ENCODE measurements at places on chromosomes 4 and X.

DNA sequence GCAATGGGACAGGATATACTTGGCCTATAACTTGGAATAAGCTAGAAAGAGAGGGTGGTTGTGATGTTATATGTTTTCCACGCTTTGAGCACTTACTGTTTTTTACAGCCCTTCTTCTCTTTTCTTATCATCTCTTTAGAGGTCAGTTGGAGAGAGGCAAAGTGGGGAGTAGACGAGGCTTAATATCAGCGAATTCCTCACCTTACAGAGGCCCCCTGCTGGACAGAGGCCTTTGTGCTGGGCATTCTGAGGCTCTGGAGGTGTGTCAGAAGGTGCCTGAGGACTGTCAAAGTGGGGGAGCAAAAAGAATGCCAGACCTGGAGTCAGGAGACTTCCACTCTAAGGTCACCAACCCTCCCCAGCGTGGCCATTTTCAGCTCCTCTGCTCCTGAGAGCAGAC, 42.5 kb downstream of the MAMLD1 start:
- DNase-seq: no peak

GRCh38 chr4:39085891-39086290, 23.9 kb downstream of the KLHL5 start:
- DNase-seq: no peak

DNA sequence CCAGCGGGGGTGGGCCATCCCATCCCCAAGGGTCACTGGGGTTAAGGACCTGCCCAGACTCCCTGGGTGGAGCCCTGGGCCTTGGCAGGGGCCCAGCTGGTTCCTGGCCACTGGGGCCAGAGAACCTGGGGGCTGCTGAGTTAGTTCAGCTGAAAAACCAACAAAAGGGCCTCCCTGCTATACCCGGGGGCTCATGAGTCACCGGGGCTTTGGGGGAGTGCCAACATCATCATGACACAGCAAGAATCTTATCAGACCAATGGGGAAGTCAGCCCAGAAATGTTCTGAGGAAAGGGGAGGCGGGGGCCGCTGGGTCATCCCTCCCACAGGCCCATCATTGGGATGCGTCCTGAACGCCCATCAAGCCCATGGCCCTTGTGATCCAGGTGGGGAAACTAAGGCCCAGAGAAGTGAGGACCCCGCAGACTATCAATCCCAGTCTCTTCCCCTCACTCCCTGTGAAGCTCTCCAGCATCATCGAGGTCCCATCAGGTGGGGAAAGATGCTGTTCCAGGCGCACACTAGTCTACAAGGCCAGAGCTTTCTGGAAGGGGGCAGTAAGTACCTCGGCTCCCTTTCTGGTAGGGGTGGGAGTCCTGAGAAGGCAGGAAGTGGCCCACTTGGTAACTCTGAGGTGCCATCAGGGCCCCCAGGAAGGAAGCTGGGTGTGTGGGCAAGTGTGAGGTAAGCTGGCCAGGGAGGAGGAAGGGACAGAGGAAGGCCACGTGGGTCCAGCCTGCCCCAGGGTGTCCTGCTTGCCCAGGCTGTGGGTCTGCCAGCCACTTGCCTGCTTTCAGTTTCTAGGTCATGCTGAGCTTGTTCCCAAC, 4.5 kb downstream of the G6PD start:
- no peak for DNase-seq

GRCh38 chr4:109682875-109683274, 20.4 kb downstream of the CASP6 start:
- no peak for DNase-seq

DNA sequence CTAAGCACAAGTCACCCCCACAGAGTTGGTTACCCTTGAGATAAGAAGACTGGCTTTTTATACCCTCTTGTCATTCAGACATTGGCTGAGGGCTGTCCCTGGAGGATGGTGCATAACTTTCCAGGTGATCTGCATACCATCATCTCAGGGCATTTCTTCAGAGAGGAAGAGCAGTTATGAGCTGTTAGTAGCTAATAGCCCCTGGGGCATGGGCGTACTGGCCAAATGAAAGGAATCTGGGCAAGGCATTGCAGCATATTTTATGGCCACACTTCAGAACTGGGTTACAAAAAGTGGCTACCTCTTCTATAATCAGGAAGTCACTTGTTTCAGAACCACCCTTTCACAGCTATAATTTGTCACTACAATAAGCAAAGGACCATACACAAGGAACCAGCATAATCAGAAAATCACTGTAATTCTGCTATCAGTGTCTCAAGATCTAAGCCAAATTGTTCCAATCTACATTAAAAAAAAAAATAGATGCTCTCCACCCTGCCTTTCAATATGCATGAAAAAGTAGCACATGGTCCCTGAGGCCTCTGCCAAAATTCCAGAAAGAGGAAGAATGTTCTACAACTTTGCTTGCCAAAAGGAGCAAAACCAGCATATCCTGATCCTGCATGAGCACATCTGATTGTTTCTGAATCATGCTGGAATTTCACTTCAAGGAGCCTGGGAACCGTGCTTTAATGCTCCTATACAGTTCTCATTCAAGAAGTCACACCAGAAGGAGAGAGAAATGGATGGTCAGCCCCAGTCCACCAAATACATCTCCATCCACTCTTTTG, 92.0 kb downstream of the TMEM144 start:
- DNase-seq: no peak

DNA sequence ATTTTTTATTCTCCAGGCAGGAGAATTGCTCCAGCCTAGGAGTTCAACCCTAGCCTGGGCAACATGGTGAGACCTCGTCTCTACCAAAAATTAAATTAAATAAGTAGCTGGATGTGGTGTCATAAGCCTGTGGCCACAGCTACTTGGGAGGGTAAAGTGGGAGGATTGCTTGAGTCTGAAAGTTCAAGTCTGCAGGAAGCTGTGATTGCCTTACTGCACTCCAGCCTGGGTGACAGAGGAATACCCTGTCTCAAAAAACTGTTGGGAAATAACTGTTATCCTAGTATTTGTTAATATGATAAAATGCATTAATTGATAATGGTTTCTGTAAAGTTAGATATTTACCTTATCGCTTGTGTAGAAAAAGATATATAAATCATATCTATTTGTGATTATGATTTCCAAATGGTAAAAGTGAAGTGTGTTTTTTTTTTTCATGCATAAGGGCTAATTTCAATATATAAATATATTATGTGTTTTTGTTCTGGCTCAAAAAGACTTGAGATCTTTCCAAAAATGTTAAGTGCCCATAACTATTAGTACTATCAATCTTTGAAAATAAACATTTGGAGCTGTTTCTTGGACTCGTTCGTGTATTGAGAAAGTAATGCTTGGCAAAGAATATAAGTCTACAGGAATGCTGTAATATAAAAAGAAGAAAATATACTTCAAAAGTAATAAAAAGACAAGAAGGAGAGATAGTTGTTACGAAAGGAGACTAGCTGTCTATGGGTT, 396.6 kb downstream of the ADGRL3 start:
- no peak for DNase-seq

GRCh38 chr4:76373919-76374552, 46.9 kb downstream of the CCDC158 start:
- DNase-seq: no peak

DNA sequence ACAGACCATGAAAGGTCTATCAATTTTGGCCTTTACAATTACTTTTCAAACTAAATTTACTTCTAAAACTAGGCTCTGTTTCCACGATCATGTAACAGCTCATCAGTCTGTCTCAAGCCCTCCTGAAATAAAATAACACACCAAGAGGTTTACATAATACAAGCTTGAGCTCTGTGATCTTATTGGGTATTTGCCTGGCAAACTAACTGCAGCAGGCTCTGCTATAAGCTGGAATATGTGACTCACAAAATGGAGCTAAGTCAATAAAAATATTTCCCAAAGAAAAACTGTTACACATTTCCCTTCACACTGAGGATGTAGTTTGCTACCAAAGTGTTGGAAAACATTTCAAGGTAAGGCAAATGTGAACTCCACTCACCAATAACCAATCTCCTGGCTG, 94.7 kb upstream of the GPM6B start:
- no peak for DNase-seq

- no peak for DNase-seq
Observed at GRCh38 chr4:57146444-57146843, 36.3 kb upstream of the IGFBP7 start.

GRCh38 chr4:23775694-23776093, 114.2 kb downstream of the PPARGC1A start:
- DNase-seq: no peak

GRCh38 chr4:94758700-94759399, 1.1 kb downstream of the BMPR1B start:
- no peak for DNase-seq

DNA sequence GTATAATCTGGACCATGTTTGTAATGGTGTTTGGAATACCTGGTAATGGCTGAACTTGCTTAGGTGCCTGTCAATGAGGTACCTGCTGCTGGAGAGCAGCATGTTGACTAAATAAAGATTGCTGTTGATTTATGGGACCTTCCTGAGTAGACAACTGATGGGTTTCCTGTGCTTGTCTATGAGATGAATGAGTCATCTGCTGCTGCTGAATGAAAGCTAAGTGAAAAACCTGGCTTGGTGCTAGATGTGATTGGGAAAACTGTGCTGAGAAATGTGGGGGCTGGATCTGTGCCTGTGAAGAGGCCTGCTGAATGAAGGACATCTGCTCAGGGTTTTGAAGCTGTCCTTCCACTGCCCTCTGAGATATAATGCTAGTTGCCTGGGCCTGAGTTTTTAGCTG, 69.6 kb downstream of the WNK3 start:
- no peak for DNase-seq

DNA sequence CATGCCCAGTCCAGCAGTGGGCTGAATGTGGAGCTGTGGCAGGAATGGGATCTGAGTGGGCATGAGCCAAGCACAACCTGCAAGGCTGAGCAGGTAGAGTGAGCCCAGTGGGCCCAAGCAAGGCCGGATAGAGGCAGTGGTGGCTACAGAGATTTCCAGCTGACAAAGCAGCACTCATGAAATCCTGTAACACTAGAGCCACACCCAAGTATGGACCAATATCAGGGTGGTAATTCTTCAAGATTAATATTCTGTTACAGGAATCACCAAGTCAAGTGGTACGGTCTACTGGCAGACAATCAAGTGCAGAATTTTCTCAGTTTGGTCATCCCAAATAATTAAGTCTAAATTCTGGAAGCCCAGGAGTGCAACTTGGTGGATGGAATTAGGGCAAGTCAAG, 132.4 kb upstream of the ENPEP start:
- no peak for DNase-seq

GRCh38 chrX:104427693-104428092, 138.3 kb upstream of the IL1RAPL2 start:
- DNase-seq: no peak

DNA sequence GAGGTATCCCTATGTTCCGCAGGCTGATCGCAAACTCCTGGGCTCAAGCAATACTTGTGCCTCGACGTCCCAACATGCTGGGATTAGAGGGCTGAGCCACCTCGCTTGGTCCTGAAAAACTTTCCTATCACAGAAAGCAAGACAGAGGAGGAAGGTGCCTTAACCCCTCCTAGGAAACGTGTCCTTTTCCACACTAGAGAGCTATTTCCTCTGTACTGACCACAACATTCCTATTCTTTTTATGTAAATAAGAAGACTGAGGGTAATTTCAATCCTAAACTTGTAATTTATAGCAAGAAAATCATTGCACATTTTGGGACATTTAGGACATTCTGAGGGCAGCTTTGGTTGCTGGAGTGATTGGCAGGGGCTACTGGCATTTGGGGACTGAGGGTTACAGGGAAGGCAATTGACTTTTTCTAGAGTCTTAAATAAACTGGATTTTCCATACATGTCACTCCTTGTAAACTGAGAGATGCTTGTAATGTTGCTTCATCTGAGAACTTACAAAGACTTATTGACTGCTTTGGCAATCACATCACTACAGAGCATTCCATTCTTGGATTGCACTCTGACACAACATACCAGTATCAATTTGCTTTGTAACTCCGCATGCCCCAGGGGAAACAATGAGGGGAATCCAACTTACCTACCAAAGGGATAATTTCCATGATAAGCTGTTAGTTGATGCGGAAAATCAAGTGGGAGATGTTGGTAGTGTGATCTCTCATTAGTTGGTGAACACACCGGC, 15.6 kb downstream of the XAGE3 start:
- DNase-seq: no peak

GRCh38 chr4:73984736-73985527, 3.1 kb downstream of the PPBP start:
- DNase-seq: no peak

DNA sequence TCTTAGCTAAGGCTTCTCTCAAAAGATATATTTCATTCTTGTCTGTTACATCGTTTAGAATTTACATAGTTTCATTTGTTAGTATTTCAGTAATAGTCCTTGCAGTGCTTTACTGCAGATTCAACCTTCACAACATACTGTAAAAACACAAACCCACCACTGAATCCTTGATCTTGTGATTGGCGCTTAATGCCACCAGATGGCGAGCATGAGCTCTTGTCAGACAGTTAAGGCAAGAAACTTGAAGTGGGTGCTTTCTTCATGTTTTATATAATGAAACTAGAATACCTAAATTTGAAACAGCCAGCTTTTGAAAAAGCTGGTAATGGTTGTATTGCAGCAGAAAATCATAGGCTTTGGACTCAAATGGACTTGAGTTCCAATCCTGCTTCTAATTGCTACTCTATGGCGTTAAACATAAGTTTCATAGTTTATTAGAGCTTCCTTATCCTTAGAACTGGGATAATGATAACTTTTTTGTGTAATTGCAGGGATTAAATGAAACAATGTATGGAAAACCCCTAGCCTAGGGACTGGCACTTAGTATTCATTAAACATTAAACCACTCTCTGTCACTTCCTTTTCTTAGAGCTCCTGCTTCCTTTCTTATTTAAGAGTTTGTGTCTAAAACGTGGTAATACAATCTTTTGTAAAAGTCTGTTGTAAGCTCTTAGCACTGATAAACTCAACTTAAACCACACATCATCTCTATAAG, 95.1 kb downstream of the USP9X start:
- peak; percentile 11 for DNase-seq

GRCh38 chr4:27764526-27764837, 903.8 kb downstream of the STIM2 start:
- no peak for DNase-seq

DNA sequence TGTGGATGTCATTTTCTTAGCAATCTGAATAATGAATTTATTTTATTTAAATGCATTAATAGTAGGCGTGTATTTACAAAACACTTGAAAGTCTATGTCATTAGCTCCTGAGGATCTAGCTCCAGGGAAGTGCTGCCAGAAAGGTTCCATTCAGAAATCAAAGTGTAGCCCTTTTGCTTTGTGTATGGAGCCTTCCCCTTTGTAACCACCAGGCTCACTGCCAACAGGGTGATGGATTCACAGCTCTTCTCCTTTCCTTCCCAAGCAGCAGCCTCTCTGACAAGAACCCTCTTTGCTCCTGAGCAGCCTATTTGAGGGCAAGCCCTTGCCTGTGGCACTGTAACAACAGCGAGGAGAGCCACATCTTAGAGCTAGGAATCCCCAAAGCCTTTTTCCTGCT, 286.0 kb upstream of the RASGEF1B start:
- no peak for DNase-seq

DNA sequence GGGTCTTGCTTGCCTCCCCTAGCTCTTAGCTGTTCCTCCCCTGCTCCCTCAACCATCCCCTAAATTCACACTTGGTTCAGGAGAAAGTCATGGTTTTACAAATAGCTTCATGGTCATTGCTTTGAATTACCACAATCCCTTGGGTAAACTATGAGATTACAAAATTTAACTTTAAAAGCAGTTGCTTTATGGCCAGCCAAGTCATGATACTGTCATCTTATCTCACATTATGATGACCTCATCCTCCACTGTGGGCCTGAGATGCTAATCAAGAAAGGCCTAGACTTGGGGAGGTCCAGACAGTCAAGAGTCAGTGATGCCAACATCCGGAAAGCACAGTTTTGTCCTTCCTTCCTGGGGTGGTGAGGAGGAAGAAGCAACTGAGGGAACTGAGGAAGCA, 10.5 kb upstream of the FGF16 start:
- no peak for DNase-seq

- DNase-seq: no peak
Observed at GRCh38 chrX:135516376-135516775, 4.1 kb upstream of the INTS6L start.
